Left colon (tissue), 2 donors: ENCODE measurements at places on chromosomes 4 and X. TPM values are rescaled to one million over a fixed set of nuclear protein-coding genes. Genes with fewer than 3 reads are reported as not detected.

- DNase-seq = no peak
Measured at GRCh38 chr4:113350576-113350975, 301.1 kb downstream of the ANK2 start.

DNA sequence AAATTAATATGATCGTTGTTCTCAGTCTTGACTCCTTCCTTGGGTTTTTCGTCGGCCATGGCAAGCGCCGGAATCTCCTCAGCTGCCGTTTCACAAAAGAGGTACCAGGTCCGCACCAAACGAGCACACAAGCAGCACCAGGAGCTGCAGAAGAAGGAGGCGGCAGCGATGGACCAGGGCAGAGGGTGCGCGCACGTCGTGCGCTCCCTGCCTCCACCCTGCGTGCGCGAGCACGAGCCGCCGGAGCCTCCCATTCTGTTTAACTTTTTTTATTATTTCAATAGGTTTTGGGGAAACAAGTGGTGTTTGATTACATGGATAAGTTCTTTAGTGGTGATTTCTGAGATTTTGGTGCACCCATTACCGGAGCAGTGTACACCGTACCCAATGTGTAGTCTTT is 158.2 kb downstream of the PLS3 start:
- DNase-seq = no peak

SH3RF1 gene
- 66.1 TPM for total RNA-seq

ZFP92 gene
- 0.18 TPM for total RNA-seq
